ENCODE measurements at places on chromosomes 6 and 20.

- no peak for DNase-seq
These were observed 99.2 kb downstream of the MTFR2 start for GRCh38 chr6:136150961-136151360.

- DNase-seq = no peak
These were observed 8.8 kb downstream of the PPIL1 start for GRCh38 chr6:36865835-36866234.

- DNase-seq = no peak
These were observed 9.6 kb downstream of the GMEB2 start for GRCh38 chr20:63617092-63617875.

GRCh38 chr6:112991912-112992311 lies 644.8 kb downstream of the RFPL4B start:
- DNase-seq = no peak

DNA sequence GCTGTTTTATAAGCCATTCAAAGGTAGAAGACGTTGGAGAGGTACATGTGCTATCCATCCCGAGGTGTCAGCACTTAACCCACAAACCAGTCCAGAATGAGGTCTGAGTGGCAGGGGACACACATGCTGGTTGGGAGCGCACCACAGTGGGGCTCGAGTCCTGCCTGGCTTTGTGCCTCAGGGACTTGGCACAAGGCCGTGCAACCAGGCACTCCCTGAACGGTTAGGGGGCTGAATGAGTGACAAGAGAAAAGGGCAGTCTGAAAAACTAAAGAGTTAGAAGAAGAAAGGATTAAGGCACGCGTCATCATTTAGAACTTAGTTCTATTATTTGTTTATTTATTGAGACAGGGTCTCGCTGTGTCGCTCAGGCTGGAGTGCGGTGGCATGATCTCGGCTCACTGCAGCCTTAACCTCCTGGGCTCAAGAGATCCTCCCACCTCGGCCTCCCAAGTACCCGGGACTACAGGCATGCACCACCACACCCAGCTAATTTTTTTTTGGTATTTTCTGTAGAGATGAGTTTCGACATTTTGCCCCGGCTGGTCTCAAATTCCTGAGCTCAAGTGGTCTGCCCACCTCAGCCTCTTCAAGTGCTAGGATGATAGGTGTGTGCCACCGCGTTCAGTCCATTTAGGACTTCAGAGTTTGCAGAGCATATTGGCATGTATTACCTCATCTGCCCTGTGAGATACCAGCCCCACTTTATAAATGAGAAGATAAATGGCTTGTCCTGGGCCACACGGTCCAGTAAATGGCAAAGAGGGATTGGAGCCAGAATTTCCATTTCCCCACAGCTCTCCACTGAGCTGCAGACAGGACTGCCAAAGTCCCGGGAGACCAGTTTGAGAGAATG lies 47.4 kb upstream of the IRF4 start:
- DNase-seq = no peak

All from right kidney (tissue), 9 donors.